ENCODE measurements at places on chromosomes 2 and 18. TPM values are rescaled to one million over a fixed set of nuclear protein-coding genes. Genes with fewer than 3 reads are reported as not detected.

DNA sequence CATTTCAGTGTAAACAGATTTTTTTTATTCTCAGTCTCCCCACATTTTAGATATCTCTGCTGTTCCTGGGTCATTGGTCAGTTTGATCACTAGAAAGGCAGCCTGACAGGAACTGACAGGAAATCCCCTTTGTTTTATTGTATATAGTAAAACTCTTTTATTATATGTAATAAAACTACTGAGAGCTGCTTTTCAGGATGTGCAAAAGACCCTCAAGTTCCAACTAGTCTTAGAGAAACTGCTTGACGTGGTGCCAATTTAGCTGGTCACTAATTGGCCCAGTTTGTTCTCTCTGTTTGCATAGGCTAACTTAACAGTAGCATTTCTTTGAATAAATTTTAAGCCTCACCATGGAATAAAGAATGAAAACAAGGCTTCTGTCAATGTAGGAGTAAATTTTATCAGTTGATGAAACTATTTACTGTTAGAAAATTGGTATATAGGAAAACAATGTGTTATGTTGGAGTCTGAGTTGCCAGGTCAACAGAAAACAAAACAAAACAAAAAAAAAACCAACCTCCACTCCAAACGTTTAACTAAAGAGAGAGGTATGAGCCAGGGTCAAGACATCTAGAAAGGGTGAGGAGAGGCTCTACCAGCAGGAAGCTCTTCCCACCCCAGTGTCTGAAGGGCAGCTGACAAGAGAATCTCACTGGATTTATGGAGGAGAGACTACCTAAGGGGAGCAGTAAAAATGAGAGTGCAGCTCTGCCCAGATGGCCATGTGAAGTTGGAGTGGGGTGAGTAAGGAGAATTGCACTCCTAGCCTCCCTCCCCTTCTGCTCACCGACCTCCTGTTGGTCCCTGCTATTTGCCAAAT, 184.6 kb downstream of the ST6GAL2 start:
- no peak for DNase-seq

DNA sequence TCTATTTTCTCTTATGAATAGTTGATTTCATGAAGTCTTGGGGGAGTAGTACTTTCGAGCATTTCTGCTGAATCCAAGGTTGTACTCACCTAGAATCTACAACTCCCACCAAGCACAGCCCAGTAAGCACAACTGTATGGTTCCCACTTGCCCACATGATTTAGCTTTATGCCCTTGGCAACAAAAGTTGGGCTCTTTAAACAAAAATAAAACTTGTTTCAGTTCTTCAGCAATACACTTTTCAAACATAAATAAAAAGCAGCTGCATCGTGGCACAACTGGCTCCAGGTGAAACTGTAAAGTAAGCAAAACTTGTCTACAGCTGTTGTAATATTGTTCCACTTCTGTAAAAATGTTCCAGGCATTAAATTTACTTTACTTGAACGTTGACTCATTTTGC, 99.8 kb upstream of the FSIP2 start:
- no peak for DNase-seq

GRCh38 chr2:96880891-96881273, 11.0 kb upstream of the SEMA4C start:
- no peak for DNase-seq

DNA sequence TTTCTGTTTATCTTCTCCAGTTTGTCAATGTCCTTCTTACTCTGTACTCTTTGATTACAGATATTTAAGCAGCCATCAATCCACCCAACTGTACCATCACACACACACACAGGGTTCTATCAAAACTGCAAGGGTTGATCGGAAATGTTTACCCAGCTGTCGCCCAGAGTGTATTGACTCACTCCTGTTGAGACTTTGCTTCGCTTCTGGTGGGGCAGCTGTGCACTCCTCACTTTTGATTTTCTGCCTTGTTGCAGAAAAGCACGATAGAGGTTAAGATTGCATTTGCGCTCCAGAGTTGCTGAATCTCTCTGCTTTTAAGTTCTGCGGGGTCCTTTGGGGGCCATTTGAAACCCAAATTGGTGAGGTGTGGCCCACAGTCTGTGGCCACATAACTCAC, 216.2 kb downstream of the SETBP1 start:
- DNase-seq = no peak

GRCh38 chr2:17916584-17916983, 38.1 kb downstream of the KCNS3 start:
- DNase-seq = no peak

GRCh38 chr18:10949655-10950054, 199.7 kb downstream of the PIEZO2 start:
- DNase-seq = no peak

- no peak for DNase-seq
Observed at GRCh38 chr2:164868563-164869419, 27.2 kb upstream of the COBLL1 start.

DNA sequence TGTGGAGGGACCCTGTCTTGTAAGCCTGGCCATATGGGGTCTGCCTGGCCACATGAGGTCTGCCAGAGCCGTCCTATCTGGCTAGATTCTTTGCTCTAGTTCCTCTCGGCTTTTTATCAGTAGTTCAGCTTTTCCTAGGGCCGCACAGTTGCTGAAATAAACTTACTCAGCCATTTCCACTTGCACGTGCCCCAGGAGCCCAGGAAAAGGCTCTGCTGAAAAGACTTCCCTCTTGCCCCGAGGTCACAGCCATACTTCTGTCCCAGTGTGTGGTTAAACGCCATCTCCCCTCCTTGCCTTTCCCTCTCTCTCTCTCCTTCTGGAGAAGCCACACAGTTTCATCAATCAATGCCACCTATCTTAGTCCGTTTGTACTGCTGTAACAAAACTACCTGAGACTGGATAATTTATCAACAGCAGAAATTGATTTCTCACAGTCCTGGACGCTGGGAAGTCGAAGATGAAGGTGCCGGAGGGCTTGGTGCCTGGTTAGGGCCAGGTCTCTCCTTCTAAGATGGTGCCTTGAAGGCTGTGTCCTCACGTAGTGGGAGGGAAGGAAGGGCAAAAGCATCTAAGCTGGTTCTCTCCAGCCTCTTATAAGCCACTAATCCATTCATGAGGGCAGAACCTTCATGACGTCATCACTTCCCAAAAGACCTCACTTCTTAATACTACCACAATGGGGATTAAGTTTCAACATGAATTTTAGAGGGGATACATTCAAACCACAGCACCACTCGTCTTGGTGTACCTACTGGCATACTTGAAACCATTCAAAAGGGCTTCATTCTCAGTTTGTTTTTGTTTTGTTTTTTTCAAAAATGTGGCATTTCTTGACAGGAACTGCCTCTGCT, 11.2 kb upstream of the GALM start:
- peak; percentile 23 for DNase-seq

- DNase-seq = no peak
Observed at GRCh38 chr2:222760301-222760897, 88.9 kb downstream of the MOGAT1 start.

- DNase-seq = no peak
Observed at GRCh38 chr2:190910341-190911136, 29.9 kb downstream of the GLS start.

NOL4 gene
- not detected for total RNA-seq

MAPK4 gene
- total RNA-seq = 5.4 TPM

ALPG gene
- total RNA-seq = not detected

UGT1A5 gene
- 1.0 TPM for total RNA-seq

HYCC2 gene
- total RNA-seq = 15.1 TPM

FNDC4 gene
- 4.6 TPM for total RNA-seq

MRPL44 gene
- 23.9 TPM for total RNA-seq

DNAH6 gene
- 25.0 TPM for total RNA-seq

CKAP2L gene
- total RNA-seq = 2.0 TPM

PLCL1 gene
- 5.6 TPM for total RNA-seq

ELOA2 gene
- not detected for total RNA-seq

All from upper lobe of left lung (tissue), 6 donors.